Cardiac fibroblast (primary cell): ENCODE measurements at places on chromosomes 4 and X.

DNA sequence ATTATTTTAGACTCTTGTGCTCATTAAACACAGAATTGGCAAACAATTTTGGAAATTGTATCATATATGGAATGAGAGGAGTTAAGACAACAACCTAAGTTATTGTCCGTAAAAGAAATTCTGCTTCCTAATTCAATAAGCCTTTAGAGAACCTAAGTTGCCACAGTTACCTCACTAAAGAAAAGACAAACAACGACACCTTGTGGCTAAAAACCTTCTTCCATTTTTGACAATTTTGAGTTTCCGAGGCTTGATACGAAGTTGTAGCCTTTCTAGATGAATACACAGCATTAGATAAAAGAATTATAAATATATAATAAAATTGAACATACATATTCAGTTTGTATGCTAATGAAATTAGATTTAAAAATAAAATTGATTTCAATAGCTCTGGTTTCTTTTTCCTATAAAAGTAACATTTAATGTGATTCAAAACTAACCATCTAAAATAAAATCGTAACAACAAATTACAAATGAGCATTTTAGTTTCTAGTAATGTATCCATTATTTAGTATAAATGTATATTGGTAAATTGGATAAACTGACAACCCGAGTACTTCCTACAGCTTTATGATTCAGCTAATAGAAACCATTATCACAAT is 275.1 kb downstream of the GPM6A start:
- DNase-seq: peak; percentile 66

- peak; percentile 52 for DNase-seq
Observed at GRCh38 chr4:137703195-137703594, 170.9 kb upstream of the PCDH18 start.

- DNase-seq: peak; percentile 65
Observed at GRCh38 chr4:26619784-26620183, 35.9 kb downstream of the TBC1D19 start.

DNA sequence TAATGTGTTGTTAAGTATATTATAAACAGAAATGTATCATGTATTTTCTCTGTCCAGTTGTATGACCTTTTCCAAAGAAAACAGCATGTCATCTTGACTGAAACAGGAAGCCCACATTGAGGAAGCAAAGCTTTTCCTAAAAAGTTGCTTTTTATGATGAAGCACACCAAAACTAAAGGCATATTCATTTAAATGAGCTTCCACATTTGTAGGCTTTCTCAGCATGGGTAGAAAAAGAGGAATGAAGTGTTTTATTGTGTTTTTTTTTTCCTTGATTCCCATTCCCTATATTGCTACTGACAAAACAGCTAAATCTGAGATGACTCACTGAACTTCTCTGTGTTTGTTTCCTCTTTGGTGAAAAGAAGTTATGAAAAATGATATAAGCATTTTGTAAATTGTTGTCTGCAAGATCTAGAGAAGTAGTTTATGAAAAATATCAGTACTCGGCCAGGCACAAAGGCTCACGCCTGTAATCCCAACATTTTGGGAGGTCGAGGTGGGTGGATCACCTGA is 32.5 kb upstream of the FRAS1 start:
- no peak for DNase-seq

DNA sequence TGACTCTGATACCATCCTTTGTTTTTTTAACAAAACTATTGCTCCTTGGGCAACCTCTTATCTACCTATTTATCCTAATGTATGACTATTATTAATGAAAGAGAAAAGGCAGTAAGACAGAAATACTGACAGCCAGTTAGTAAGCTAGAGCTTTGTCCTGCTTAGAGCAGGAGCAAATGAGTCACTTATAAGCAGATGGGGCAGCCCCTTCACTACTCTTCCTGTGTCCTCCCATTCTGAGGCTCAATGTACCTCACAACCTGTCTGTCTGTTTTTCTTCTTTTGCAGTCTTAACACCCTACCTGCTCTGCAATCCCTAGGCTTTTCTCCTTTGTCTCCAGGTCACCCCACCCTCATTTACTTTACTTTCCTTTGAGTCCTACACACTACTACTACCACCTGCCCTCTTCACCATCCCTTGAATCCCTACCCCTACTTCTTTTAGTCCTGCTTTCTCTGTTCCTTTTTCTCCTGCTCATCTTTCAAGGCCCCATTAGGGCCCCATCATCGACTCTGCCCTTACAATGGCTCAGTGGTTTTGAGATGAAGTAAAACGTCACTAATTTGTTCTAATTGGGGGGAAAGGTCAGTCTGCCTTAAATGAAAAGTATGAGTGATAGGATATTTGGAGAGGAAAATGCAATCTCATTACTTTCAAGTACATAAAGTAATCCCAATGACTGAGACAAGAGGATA is 294.3 kb downstream of the GUCY2F start:
- DNase-seq: no peak

GRCh38 chrX:123731987-123732669 is 724 bp downstream of the THOC2 start:
- DNase-seq: peak; percentile 34

GRCh38 chrX:18255059-18255458 is 34.4 kb upstream of the BEND2 start:
- no peak for DNase-seq

GRCh38 chr4:22129454-22130029 is 181.0 kb upstream of the KCNIP4 start:
- peak; percentile 58 for DNase-seq

GRCh38 chrX:145405012-145405411 is 157.7 kb downstream of the SPANXN1 start:
- DNase-seq: peak; percentile 6

DNA sequence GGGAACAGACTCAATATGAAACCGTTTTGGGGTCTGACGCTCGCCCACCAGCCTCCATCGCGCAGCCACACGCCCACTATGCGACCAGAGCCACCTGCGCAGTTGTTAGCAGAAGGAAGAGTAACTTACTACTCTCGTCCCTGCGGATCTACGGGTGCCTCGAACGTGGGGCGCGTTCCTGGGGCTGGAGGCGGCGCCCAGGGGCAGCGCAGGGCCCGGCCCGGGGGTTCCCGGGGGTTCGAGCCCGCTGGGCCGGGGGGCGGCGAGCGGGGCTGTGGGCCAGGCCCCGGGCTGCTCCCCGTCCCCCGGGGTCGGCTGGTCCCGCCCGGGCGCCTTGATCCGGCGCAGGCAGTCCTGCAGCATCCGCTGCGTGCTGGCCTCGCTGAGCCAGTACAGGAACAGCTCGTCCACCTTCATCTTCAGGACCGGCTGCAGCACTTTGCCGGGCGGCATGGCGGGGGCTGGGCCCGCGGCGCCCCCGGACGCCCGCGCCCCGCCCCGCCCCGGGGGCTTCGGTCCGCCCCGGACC is 404 bp downstream of the PPP2R3B start:
- DNase-seq: no peak

GRCh38 chr4:110275871-110276270 is 77.5 kb upstream of the ELOVL6 start:
- DNase-seq: no peak

- DNase-seq: peak; percentile 2
Observed at GRCh38 chr4:165027762-165028402, 3.9 kb upstream of the TRIM60 start.

DNA sequence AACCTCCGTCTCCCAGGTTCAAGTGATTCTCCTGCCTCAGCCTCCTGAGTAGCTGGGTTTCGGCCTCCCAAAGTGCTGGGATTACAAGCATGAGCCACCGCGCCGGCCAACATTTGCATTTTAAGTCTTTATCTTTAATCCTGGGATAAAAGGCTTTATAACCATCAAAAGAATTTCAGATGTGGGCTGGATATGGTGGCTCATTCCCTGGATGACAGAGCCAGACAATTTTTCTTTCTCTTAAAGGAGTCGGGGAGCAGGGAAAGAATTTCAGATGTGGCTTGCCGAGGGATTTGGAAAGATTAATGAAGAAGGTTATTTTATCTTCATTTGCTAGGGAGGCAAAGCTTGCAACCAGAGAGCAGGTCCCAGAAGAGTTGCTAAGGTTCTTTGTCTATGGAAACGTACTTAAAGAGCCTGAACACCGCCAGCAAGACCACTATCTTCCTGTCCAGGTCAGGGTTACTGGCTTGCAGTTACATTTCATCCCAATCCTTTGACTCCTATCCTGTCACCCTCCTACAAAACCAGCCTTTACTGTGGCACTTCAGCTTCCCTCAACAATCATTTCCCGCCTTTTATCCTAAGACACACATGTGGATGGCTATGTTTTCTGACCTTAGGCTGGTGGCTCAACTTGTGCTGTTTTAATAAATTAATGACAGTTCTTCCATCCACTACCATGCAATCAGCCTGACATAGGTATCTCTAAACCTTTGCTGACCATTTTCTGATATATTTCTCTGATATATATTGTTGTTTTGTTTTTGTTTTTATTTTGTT is 3.9 kb upstream of the KLHL8 start:
- DNase-seq: no peak

GRCh38 chr4:54001668-54002365 is 62.6 kb downstream of the CHIC2 start:
- no peak for DNase-seq

DNA sequence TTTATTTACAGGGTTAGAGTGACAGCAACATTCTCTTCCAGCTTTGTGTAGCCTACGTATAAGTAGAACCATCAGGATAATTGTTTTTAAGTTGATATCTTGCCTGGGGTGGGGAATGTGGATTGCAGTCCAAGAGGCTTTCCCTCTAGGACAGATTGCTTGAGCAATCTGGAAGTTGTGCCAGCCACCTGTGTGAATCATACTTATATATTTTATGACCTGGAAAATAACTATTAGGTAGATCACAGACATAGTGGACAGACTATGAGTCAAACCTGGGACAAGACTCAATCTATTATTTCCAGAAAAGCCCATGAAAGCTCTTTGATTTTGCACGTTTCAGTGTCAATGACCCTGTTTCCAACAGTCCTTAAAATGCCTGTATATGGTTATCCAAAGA is 98.9 kb downstream of the TLL1 start:
- no peak for DNase-seq

GRCh38 chr4:20408611-20409010 is 156.9 kb downstream of the SLIT2 start:
- peak; percentile 54 for DNase-seq

DNA sequence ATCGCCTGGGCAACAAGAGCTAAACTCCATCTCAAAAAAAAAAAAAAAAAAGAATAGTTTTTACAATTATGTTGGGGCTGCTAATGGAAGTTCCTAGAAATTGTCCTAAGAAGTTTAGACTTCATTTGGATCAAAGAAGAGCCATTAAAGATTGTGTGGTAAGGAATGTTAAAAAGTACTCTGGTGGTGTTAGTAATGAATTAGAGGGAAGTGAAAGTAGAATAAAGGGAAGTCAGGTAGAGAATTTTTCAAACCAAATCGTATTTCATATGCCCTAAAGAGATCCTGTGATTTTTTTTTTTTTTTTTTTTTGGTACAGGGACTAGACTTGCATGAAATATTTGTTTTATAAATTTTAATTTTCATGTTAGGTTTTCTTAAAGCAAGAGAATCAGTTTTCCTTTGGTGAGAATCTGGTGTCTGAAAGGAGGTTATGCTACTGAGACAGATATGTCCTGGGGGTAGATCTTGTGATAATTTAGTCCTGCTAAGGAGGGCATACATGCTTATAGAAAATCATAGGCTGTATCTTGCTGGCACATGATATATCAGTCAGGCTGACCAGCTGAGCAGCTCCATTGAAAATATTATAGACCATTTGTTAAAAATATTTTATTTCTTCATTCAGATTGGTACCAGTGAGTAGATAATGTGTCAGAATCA is 10.7 kb downstream of the SEC24B start:
- no peak for DNase-seq

- DNase-seq: no peak
Observed at GRCh38 chr4:96131186-96131585, 291.3 kb downstream of the PDHA2 start.

DNA sequence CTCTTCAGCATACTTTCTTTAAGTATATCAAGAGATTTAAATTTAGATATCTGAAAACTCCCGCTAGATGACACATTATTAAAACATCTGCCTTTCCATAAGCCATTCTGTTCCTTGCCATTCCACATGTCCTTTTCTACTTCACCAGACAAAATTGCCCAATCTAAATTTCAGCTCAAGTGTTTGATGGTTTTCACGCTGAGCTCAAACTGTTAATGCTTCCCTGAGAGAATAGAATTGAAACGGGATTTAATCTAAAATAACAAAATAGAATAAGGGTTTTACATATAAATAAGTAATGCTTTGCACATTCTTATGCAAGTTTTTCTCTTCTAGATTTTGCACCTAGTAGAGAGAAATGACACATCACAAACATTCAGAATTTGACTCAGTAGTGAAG is 764.5 kb upstream of the TENM3 start:
- no peak for DNase-seq

DNA sequence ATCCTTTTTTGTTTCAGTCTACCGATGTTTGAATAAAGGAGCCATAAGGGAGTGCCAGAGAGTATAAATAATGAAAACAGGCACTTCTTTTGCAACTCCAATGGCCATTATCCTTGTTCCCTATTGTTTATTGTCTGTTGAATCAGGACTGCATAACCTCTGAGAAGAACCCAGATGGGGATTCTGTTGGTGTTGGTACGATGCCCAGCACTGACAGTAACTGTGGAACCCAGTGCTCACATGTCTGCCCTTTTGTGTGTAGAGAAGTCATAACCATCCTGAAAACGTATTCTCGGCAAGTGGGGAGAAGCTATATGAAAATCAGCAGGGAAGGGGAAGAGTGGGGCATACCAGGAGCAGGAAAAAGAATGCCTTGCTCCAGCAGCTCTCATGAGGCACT is 195.1 kb upstream of the EDNRA start:
- peak; percentile 4 for DNase-seq

GRCh38 chr4:124435274-124435950 is 277.1 kb downstream of the ANKRD50 start:
- DNase-seq: peak; percentile 22
